Stimulated activated CD4-positive, alpha-beta T cell treated with anti-CD3 and anti-CD28 coated beads, Interleukin-2, amount 100 ng/mL, for 4 hours (primary cell): ENCODE measurements at places on chromosomes 3 and 15.

GRCh38 chr3:48521635-48522034, 17.7 kb upstream of the SHISA5 start:
- DNase-seq, result no peak

DNA sequence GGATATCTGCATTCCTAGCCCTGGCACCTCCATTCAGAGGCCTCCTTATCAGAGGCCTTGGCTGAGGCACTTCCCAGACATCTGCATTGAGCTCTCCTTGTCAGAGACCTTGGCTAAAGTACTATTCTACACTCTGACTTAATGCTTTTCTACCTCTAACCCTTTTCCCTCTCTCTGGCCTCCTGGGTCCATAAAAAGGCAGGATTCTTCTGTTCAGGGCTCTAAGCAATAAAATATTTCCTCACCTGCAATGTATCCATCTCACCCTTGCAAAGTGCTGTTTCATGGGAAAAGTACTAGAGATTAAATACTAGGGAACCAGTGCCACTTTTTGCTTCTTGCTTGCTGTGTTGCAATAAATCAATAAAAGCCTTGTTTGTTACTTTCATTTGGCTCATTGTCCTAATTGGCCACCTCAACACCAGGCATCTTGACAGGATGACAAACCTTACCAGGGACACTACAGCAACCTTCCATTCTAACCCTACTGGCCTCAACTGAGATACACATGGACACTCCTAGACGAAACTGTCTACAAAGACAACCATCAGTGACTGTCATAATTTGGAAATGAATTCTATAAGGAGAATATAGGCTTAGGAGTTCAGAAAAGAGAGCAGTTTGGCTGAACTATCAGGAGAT, 106.5 kb upstream of the SETMAR start:
- no peak for DNase-seq

- DNase-seq, result no peak
Observed at GRCh38 chr3:47976135-47976732, 40.0 kb downstream of the MAP4 start.

DNA sequence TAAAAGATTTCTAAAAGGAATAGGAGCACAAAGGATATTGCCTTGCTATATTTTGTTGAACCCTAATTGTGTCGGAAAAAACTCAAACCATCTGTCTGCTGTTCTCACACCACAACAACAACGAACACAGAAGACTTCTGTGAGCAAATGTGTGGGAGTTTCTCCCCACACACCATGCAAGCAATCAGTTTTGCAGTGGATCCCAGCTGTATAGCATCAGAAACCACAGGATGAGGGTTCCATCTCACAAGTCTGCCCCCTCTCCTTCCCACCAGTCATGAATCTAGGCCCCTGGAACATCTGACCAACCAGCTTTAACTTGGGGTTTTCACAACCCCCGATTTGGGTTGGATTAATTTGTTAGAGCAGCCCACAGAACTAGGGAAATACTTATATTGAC, 91.3 kb upstream of the SLC4A7 start:
- no peak for DNase-seq

- no peak for DNase-seq
Observed at GRCh38 chr3:73626106-73626505, 1.4 kb upstream of the PDZRN3 start.

DNA sequence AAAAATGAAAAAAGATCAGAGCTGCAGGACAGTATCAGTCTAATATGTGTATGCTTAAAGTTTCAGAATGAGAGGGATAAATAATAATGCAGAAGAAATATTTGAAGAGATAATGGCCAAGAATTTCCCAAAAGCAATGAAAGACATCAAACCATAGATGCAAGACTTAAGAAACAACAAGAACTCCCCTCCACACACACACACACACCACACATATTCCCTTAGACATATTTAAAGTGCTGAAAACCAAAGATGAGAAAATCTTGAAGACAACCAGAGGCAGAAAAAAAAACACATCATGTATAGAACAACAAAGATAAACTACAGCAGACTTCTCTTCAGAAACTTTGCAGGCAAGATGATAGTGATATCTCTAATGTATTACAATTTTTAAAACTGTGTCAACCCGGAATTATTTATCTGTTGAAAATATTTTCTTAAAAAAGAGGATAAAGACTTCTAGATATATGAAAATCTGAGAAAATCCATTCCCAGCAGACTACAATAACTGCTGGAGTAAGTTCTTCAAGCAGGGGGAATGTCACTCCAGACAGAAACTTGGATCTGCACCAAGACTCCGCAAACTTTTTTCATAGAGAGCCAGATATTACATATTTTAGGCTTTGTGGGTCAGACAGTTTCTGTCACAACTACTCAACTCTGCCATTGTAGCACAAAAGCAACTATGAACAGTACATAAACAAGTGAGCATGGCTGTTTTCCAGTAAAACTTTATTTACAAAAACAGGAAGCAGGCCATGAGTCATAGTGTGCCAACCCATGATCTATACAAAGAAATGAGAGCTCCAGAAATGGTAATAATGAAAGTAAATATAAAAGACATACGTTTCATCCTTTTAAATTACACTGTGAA, 223.4 kb upstream of the CGNL1 start:
- no peak for DNase-seq

DNA sequence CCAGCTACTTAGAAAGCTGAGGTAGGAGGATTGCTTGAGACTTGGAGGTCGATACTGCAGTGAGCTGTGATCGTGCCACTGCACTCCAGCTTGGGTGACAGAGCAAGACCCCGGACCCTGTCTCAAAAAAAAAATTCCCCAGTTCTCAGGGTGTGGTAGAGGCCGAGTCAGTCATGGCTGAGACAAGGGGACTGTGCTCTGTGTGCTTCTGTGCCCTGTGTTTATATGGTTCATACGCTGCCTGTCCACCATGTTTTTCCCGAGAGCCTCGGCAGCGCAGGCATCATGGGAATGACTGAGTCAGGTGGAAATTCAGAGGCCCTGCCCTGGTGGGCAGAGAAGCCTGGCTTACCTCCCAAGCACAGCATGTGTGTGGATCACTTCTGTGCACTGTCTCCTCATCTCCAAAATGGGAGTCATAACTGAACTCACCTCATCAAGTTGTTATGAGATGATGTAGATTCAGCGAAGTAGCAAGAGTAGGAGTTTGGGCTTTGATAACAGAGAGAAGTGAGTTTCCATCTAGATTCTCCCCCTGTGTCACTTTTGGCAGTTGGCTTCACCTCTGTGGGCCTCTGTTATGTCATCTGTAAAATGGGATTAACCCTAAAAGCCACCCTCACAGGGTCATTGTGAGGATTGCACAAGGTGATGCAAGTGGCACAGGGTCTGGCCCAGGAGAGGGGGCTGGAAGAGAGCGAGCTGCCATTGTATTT, 56.9 kb downstream of the FLNB start:
- no peak for DNase-seq

DNA sequence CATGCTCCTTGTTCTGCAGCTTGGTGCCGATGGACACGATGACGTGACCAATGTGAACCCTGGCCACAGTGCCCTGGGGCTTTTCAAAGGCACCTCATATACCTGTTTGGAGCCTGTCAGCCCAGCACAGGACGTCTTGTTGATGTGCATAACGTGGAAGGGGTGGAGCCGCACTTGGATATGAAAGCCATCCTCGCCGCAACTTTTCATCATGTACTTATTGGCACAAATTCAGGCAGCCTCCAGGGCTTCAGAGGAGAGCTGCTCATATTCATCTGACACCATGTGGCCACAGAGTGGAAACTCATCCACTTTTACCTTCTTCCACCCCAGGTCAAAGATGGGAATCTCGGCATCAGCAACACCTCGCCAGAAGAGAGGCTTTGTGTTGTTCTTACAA, 24.7 kb downstream of the POPDC2 start:
- no peak for DNase-seq

DNA sequence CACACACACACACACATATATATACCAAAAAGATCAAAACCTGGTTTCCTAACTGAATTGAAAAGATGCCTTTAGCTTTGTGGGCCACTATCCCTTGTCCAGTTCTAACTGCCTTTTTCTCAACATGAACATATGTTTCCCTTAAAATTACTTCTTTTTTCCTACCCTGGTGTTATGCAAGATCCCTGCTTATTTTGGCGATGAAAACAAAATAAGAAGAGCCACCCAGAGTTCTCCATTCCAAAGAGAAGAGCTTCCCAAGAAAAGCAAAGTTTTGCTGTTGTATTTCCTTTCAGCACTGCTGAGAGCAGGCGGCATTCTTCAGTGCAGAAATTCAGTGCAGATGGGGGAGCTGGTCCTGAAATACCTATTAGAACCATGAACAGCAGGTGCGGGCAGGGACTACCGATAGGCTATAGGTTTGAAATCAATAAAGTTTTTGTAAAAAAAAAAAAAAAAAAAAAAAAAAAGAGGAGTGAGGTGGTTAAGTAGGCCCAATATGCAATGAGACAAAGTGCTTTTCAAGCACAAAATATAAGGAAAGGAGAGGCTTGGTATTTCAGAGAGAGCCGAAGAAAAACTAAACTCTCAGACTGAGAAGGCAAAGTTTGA, 238.0 kb downstream of the FOXP1 start:
- no peak for DNase-seq

GRCh38 chr15:67776600-67776999, 48.7 kb upstream of the SKOR1 start:
- DNase-seq, result no peak

DNA sequence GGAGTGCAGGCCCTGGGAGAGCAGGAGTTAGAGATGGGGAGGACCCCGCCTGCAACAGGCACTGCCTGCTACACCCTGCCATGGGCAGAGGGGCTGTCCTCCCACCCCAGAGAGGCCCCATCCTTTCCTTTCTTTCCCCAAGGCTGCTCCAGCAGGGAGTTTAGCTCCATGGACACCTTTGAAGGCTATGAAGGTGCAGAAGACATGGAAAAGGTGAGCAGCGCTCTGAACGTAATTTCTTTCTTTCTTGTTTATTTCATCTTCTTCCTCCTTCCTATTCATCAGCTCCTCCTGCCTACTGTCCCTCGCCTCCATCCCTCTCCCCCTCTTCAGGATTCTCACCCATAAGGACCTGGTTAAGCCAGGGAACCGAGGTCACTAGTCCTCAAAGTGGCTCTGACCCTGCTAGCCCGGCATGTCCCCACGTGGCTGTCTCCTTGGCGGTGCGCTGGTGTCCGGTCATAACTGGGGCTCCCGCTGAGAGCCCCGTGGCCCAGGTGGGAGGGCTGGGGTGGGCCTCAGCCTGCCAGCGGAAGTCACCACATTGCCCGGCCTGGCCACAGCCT, 16.0 kb upstream of the ADIPOQ start:
- no peak for DNase-seq

DNA sequence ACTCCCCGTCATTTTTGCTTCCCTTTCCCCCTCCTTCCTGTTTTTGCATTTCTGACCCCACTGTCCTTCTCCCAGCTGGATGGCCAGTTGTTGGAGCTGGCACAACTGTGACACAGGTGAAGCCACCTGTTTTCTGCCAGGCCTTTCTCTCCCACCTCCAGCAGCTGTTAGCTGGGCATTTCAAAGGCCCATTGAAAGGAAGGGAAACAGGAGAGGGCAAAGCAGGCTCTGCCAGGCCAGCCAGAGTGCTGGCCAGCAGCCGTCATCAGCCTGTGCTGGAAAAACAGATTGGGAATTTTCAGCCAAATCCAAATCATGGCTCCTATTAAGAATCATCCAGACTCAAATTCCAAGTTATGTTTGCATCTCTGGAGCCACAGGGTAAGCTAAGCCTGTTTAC, 155.2 kb upstream of the C2CD4B start:
- no peak for DNase-seq

DNA sequence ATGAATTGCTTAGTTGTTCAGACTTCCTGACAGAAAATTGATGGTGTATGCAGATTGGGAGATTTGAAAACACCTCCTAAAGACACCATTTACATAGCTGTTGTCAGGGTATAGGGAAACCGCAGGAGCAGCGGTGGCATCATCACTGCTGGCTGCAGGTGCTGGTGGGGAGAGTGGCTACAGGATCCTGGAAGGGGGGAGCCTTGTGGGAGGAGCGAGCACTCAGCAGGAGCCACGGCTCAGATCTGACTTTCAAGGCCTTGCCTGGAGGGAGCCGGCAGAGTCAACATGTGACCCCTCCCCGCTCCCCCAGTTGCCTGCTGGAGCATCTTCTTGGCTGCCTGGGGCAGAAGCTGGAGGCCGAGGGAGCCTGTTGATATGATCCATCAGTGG, 26.1 kb downstream of the EDEM1 start:
- DNase-seq, result no peak

- no peak for DNase-seq
Observed at GRCh38 chr15:58288592-58288991, 143.2 kb upstream of the LIPC start.

DNA sequence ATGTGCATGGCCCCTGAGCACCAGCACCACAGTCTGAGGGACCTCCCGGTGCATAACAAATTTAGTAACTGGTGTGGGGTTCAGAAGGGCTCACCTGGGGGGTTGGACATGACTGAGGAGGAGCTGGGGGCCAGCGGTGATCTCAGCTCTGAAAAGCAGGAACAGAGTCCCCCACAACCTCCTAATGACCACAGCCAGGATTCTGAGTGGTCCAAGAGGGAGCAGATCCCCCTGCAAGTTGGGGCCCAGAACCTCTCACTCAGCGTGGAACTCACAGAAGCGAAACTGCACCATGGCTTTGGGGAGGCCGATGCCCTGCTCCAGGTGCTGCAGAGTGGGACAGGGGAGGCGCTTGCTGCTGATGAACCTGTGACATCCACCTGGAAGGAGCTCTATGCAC, 43.0 kb downstream of the CDAN1 start:
- DNase-seq, result no peak

DNA sequence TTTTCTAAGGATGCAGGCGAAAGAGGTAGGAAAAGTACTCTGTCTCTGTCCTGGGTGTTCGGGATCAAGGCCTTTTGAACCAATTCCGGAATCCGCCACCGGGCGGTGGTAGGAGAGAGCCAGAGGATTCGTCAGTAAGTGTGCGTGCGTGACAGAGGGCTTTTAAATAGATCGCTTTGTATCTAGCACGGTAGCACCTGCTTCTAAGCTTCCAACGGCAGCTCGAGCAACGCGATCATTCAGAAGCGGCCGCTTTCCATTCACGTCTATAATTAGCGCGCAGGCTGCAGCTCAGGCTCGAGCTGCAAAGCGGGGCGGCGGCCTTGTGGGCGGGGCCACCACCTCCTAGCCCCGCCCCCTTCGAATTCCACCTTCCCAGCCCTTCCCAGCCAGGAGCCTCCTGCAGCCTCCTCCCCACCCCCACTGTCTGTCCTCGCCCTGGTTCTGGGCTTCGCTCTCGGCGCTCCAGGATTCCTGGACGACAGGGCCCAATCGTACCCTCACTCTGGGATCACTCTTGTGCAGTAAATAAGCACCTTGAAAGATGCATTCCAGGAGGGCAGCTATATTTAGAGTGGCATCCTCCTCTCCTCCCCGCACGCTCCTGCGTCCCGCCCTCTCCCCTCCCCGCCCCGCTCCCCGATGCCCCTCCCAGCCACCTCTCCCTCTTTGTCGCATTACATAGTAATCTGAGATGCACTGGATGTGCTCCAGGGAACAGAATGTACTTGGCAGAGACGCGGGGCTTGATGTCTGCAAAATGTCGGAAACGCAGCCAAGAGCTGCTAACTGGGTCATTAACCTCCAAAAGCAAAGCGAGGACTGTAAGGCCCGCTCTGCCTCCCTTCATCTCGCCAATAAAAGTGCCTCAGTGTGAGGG, 224.1 kb upstream of the TPRG1 start:
- DNase-seq, result no peak

GRCh38 chr3:197833930-197834715, 43.1 kb downstream of the LRCH3 start:
- no peak for DNase-seq
